ENCODE measurements at places on chromosomes 12 and 14. TPM values are rescaled to one million over a fixed set of nuclear protein-coding genes. Genes with fewer than 3 reads are reported as not detected.

DNA sequence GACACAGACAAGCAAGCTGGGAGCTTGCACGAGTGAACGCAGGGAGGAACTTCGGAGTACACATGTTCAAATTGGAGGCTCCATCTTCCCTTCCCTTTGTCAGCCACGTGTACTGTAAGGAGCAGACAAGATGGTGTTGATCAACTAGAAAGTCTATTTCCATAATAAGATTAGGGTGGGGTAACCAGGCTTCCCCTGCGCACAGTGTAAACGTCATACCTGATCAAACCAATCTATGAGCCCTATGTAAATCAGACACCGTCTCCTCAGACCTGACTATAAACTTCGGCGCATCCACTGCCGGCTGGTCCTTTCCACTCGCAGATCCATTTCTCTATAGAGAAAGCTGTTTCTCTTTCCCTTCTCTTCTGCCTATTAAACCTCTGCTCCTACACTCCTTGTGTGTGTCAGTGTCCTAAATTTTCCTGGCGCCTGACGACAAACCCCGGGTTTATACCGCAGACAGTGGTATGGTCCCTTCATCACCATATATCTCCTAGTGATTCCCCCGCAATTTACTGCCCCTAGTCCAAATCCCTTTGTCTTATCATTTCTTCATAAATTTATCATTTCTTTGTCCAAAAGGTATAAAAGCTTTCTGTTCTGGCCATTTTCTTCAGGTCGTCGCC is 7.5 kb upstream of the ETFBKMT start:
- no peak for DNase-seq

DNA sequence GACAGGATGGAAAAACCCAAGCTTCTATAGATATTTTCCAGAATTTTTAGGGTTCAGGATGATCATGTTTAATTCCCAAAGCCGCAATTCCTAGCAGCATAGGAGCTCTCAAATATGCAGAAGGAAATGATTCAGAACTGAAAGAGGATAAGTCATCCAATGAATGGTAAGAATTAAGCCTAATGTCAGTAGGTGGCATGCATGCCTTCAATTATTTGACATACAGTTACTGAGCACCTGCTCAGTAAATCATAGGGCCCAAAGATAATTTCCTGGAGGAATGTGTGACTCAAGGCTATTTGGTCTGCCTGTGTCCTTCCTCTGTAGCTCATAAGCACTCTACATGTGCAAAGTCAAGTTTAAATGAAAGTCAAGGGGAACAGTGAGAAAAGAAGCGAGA is 116.8 kb upstream of the SLC38A4 start:
- DNase-seq = no peak

The GRIP1 gene
- total RNA-seq = 0.88 TPM

GRCh38 chr14:91252871-91253794 is 8.6 kb upstream of the GPR68 start:
- DNase-seq = peak; percentile 81

The MANSC1 gene
- total RNA-seq = 37.3 TPM

DNA sequence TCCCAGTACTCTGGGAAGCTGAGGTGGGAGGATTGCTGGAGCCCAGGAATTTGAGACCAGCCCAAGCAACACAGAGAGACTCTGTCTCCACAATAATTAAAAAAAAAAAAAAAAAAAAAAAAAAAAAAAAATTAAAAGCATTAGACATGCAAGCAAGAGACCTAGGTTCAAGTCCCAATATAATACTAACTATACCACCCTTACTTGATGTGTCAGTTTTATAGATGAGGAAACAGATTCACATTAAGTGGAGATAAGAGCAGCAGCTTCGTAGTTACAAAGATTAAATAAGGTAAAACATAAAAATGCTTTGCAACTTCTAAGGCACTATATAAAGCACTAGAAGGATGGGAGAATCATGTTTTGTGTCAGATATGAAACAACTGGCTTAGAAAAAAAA is 9.1 kb downstream of the PPTC7 start:
- DNase-seq = no peak

DNA sequence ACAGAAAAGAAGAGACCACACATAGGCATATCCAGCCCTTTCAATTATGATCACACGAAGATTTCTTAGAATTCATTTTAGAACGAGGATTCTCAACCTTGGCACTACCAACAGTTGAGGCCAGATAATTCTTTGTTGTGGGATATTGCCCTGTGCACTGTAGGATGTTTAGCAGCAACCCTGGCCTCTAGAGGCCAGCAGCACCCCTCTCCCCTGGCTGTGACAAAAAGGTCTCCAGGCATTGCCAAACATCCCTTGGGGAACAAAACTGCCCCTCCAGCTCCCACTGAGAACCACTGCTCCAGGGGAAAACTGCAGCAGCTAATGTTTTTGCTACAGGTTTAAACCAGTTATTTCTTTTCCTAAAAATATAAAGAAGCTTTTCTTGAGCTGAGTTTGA is 7.1 kb downstream of the NT5DC3 start:
- no peak for DNase-seq

The FGD4 gene
- 40.4 TPM for total RNA-seq

The BBS10 gene
- total RNA-seq = 8.9 TPM

- DNase-seq = no peak
These were observed 41.4 kb upstream of the MANSC4 start for GRCh38 chr12:27821259-27821973.

- DNase-seq = no peak
These were observed 107.4 kb downstream of the PPP1R12A start for GRCh38 chr12:79827484-79827883.

The CATSPERB gene
- total RNA-seq = 15.3 TPM

GRCh38 chr14:75563931-75564330 is 14.5 kb upstream of the FLVCR2 start:
- no peak for DNase-seq

The IL22 gene
- not detected for total RNA-seq

The TAS2R10 gene
- total RNA-seq = 1.4 TPM

DNA sequence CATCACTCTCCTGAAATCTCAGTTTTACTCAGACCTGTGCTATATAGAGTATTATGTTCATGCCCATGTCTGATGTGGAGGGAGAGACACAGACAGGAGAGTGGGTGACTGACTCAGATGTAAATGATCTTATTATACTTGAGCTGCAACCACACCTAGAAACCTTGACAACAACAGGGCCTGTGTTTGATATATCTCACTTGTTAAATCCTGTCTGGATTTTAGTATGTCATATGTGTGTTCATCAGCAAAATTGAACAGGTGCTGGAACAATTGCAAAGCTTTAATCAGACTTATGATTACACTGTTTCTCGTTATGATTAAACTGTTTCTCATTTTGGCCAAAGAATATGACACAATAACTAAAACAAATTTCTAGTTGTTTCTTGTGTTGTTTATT is 37.7 kb downstream of the DIP2B start:
- DNase-seq = no peak

Measured in aorta (tissue), 5 donors.